ENCODE measurements at places on chromosomes 12 and 14. TPM values are rescaled to one million over a fixed set of nuclear protein-coding genes. Genes with fewer than 3 reads are reported as not detected.

- no peaks in the 10 kb centered on the region for H3K27me3 ChIP-seq
- H3K36me3 ChIP-seq, result peaks cover 10% of the 10 kb centered on the region
- H3K27ac ChIP-seq, result no peak overlapping the region
These were observed 20.0 kb upstream of the DNAH10 start for GRCh38 chr12:123741937-123742572.

Gene PUS7L
- 10.6 TPM for total RNA-seq

- DNase-seq, result no peak
- H3K4me1 ChIP-seq, result no peaks in the 10 kb centered on the region
- H3K36me3 ChIP-seq, result no peaks in the 10 kb centered on the region
These were observed 3.4 kb upstream of the RNASE8 start for GRCh38 chr14:21054123-21054767.

DNA sequence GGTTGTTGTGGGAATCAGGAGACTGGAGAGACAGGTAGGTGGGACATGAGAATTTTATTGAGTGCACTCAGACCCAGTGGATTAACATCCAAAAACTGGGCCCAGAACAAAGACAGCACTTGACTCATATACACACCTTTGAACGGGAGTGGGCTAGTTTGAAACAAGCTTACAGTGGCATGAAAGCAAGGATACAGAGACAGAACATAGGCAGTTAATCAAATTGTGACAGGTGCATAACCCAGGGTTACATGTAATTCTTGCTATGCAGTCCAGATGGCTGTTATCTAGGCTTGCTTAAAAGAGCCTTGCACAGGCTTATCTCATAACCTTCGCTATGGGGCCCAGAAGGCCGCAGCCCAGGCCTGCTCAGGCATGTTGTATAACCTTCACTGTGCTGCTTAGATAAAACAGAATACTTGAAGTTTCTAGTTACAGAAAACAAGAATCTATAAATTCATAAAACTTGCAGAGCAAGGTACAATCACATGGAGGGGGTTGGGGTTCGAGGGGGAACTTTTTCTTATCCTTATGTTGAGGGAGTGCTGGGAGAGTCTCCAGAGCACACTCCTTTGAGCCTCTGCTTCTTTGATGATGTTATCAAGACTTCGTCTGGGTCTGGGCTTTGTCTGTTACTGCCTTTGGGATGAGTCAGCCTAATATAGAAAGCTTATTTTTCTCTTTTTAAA lies 81.7 kb downstream of the TNFAIP2 start:
- H3K27ac ChIP-seq, result no peak overlapping the region
- no peak overlapping the region for H3K4me3 ChIP-seq
- peaks cover 9% of the 10 kb centered on the region for H3K36me3 ChIP-seq
- peaks cover 13% of the 10 kb centered on the region for H3K4me1 ChIP-seq

- no peak for DNase-seq
- peaks cover 36% of the 10 kb centered on the region for H3K27me3 ChIP-seq
- peaks cover 5% of the 10 kb centered on the region for H3K36me3 ChIP-seq
- no peak overlapping the region for H3K27ac ChIP-seq
These were observed 32.3 kb downstream of the PLEKHG3 start for GRCh38 chr14:64736271-64737169.

DNA sequence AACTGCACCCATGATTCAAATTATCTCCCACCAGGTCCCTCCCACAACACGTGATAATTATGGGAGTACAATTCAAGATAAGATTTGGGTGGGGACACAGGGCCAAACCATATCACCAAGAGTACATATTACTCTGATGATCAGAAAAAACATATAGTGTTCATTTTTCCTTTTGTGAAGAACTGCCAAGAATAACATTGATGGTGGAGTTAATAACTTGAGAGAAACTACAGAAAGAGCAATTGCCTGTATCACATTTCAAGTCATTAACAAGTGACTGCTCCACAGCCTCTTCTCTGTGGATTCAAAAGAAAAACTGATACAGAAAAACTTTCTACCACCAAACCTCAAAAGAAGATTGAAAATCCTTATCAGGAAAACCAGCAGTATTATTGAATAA lies 34.7 kb downstream of the GRIP1 start:
- no peaks in the 10 kb centered on the region for H3K27me3 ChIP-seq
- H3K27ac ChIP-seq, result no peak overlapping the region
- peaks cover under 1% of the 10 kb centered on the region for H3K4me1 ChIP-seq
- DNase-seq, result no peak
- H3K4me3 ChIP-seq, result no peak overlapping the region

DNA sequence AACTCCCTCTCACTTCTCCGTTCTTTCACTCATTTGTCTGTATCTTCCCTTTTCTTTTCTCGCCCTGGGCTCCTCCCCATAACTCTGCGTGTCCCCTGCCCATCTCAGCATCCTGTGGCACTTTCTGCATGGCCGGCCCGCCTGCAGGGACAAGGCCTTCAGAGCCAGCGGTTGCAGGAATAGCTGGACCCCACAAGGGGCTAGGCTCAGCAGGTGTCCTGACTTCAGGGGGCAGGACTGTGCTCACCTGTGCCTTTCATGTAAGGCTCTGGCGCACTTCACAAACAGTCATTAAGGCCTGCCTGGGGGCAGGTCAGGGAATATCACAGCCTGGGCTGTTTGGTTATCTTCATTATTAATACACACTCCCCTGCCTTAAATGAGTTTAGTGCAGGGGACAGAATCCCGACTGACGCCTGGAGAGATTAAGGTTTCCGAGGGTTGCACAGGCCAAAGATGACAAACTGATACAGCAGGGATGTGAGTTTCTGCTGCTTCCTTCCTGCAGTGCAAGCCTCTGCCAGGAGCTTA lies 768.8 kb upstream of the TBX3 start:
- H3K4me3 ChIP-seq, result peak overlapping the region; percentile 74
- peaks cover 26% of the 10 kb centered on the region for H3K4me1 ChIP-seq
- H3K27me3 ChIP-seq, result peaks cover 67% of the 10 kb centered on the region
- no peak for DNase-seq
- no peak overlapping the region for H3K27ac ChIP-seq
- H3K36me3 ChIP-seq, result no peaks in the 10 kb centered on the region

- DNase-seq, result no peak
- no peak overlapping the region for H3K27ac ChIP-seq
- H3K4me1 ChIP-seq, result no peaks in the 10 kb centered on the region
- no peaks in the 10 kb centered on the region for H3K27me3 ChIP-seq
- H3K4me3 ChIP-seq, result no peak overlapping the region
These were observed 37.3 kb upstream of the TRHDE start for GRCh38 chr12:72234886-72235285.

GRCh38 chr12:127445581-127446139 lies 821.3 kb upstream of the TMEM132C start:
- H3K27me3 ChIP-seq, result peaks cover 70% of the 10 kb centered on the region
- peaks cover 3% of the 10 kb centered on the region for H3K36me3 ChIP-seq
- H3K4me3 ChIP-seq, result no peak overlapping the region
- peaks cover 8% of the 10 kb centered on the region for H3K4me1 ChIP-seq
- no peak overlapping the region for H3K27ac ChIP-seq
- DNase-seq, result no peak

DNA sequence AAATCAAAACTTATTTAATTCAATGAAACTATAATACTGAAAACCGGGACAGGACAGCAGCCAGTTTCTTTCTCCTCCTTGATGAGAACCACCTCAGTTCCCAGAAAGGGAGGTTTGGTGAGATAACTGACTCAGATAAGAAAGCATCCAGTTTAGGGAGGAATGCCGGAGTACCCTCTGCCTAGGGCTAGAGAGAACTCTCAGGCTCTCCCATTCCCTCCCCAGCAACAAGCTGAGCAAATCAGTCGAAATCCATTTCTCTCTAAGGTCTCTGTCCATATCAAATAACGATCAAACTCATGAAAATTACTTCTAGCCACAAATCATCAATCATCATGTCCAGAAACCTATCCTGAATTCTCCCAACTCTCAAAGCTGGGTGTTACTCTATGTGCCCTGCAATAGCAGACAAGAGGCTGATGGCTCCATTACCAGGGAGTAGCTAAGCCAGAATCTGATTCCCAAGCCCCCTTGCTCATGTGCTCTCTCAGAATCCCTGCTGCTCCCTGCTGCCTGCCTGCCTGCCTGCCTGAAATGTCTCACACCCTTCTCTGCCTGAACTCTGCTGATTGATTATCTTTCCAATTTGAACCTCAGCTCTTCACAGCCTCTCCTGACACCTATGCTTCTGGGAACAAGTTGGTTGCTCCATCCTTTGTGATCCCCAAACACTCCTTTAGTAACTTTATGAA lies 49.4 kb downstream of the SLC25A47 start:
- DNase-seq, result no peak
- no peaks in the 10 kb centered on the region for H3K27me3 ChIP-seq
- H3K4me1 ChIP-seq, result peaks cover 35% of the 10 kb centered on the region
- peak overlapping the region; percentile 0 for H3K4me3 ChIP-seq

- no peak for DNase-seq
- no peaks in the 10 kb centered on the region for H3K36me3 ChIP-seq
- peaks cover 36% of the 10 kb centered on the region for H3K4me1 ChIP-seq
- no peak overlapping the region for H3K27ac ChIP-seq
- H3K4me3 ChIP-seq, result no peak overlapping the region
- no peaks in the 10 kb centered on the region for H3K27me3 ChIP-seq
These were observed 36.2 kb upstream of the NUDT4 start for GRCh38 chr12:93341409-93342049.

- peaks cover 4% of the 10 kb centered on the region for H3K4me1 ChIP-seq
- H3K4me3 ChIP-seq, result no peak overlapping the region
- no peak for DNase-seq
- H3K27me3 ChIP-seq, result no peaks in the 10 kb centered on the region
- no peak overlapping the region for H3K27ac ChIP-seq
These were observed 37.4 kb downstream of the ETNK1 start for GRCh38 chr12:22662356-22662755.

GRCh38 chr12:92326877-92327276 lies 181.2 kb upstream of the BTG1 start:
- H3K27me3 ChIP-seq, result no peaks in the 10 kb centered on the region
- peaks cover 13% of the 10 kb centered on the region for H3K36me3 ChIP-seq
- no peak overlapping the region for H3K4me3 ChIP-seq
- H3K4me1 ChIP-seq, result peaks cover 4% of the 10 kb centered on the region
- DNase-seq, result no peak

DNA sequence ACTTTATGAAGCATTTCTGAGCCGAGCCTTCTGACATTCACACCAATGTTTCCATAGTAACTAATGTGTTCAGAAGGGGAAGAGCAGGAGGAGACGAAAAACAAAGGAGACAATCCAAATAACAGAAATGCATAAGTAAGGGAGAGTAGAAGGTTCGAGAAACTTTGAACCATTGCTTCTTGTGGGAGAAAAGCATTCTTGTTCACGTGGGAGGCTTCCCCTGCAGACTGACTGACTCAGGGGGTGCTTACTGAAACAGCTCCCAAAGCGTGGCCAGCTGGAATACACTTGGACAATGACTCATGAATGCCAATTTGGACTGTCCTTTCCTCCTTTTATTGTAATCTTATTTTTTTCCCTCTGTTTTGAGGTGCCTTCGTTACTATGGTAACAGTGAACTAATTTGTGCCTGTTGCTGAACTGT lies 73.9 kb downstream of the NEDD1 start:
- no peak for DNase-seq
- H3K27me3 ChIP-seq, result peaks cover under 1% of the 10 kb centered on the region
- H3K36me3 ChIP-seq, result no peaks in the 10 kb centered on the region
- no peak overlapping the region for H3K4me3 ChIP-seq
- H3K27ac ChIP-seq, result peak overlapping the region; percentile 14
- H3K4me1 ChIP-seq, result peaks cover 25% of the 10 kb centered on the region

Gene TESPA1
- not detected for total RNA-seq

Gene TPPP2
- total RNA-seq, result not detected

Gene FAM90A1
- total RNA-seq, result not detected

DNA sequence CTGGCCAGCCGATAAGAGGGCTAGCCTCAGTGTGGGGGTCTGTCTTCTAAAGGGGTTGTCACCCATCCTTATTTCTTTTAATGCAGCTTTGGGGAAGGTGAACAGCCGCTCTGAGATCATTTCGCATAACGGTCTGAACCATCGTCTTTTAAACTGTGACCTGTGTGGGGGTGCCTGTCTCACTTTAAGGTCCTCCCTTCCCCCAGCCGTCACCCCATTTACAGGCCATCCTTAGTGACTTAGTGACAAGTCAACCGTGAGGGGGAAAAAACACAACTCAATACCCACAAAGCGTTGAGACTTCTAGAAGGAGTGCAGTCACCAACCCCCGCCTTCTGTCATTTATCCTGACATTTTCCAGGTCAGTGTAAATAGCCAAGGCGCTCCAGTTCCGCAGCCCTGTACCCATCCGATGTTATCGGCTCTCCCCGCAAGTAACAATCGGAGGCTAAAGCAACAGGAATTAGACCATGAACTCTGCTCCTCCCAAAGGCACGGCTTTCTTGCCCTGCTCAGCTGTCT lies 505 bp upstream of the DENND5B start:
- peaks cover 6% of the 10 kb centered on the region for H3K27me3 ChIP-seq
- H3K36me3 ChIP-seq, result peaks cover 4% of the 10 kb centered on the region
- peak; percentile 12 for DNase-seq
- H3K4me1 ChIP-seq, result peaks cover 38% of the 10 kb centered on the region

Gene FOXA1
- not detected for total RNA-seq

DNA sequence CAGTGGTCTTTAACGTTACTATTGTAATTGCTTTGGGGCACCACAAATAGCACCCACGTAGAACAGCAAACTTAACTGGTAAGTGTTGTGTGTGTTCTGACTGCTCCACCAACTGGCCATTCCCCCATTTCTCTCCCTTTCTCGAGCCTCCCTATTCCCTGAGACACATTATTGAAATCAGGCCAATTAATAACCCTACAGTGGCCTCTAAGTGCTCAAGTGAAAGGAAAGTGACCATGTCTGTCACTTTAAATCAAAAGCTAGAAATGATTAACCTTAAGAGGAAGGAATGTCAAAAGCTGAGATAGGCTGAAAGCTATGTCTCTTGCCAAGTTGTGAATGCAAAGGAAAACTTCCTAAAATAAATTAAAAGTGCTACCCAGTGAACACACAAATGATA lies 22.3 kb downstream of the PPP1R13B start:
- H3K27ac ChIP-seq, result no peak overlapping the region
- no peaks in the 10 kb centered on the region for H3K36me3 ChIP-seq
- peaks cover 3% of the 10 kb centered on the region for H3K4me1 ChIP-seq
- no peaks in the 10 kb centered on the region for H3K27me3 ChIP-seq
- DNase-seq, result no peak

Gene GLI1
- total RNA-seq, result 1.3 TPM

Gene TAS2R42
- total RNA-seq, result not detected

Gene YY1
- 79.9 TPM for total RNA-seq

Gene PPP1CC
- total RNA-seq, result 293 TPM

Gene FGFR1OP2
- 43.2 TPM for total RNA-seq

Gene CATSPERB
- not detected for total RNA-seq

DNA sequence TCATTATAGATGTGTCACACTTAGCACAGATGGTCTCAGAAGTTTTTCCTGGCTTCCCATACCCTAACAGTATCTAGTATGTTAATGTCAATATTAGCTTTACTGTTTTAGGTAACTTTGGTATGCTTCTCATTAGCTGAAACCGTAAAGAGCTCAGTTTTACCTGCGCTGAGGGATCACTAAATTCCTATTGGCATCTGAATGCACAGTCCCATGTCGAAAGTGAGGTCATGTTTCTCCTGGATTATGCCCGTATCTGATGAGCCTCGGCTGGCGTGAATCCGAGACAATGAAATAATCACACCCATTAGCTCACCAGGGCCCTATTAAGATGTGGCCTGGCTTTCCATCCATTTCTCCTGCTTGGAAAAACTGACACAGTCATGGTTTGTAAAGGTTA lies 418.2 kb downstream of the ZFP36L1 start:
- no peak overlapping the region for H3K4me3 ChIP-seq
- H3K27me3 ChIP-seq, result no peaks in the 10 kb centered on the region
- no peak overlapping the region for H3K27ac ChIP-seq
- H3K4me1 ChIP-seq, result peaks cover 73% of the 10 kb centered on the region
- DNase-seq, result no peak

- no peak for DNase-seq
- H3K4me1 ChIP-seq, result no peaks in the 10 kb centered on the region
- H3K27ac ChIP-seq, result no peak overlapping the region
- no peak overlapping the region for H3K4me3 ChIP-seq
These were observed 93.2 kb downstream of the DACT1 start for GRCh38 chr14:58730792-58731464.

Data from neural crest cell (in vitro differentiated cells).